ENCODE measurements at places on chromosomes 2 and 18. TPM values are rescaled to one million over a fixed set of nuclear protein-coding genes. Genes with fewer than 3 reads are reported as not detected.

DNA sequence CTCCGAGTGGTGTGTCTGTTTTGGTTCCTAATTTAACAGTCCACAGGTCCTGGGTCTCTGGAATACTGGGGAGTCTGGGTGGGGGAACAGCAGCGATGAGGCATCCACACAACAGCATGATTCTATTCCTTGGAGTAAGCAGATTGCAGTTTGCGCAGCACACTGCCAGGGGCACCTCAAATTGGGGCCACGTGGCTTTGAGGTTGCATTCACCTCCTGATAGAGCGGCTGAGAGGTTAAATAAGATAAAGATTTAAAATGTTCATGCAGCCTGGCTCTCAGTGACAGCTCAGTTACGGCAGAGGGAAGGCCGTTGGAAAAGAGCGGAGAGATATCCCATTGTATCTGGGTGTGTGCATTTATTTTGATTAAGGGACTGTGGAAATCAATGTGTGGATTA lies 202.3 kb downstream of the ASB1 start:
- H3K27ac ChIP-seq: no peak overlapping the region
- no peak for DNase-seq
- H3K4me3 ChIP-seq: no peak overlapping the region
- no peaks in the 10 kb centered on the region for H3K4me1 ChIP-seq
- H3K36me3 ChIP-seq: no peaks in the 10 kb centered on the region
- peaks cover 20% of the 10 kb centered on the region for H3K27me3 ChIP-seq

GRCh38 chr18:55141318-55141717 lies 182.1 kb upstream of the CCDC68 start:
- H3K27ac ChIP-seq: no peak overlapping the region
- DNase-seq: no peak
- H3K27me3 ChIP-seq: peaks cover 1% of the 10 kb centered on the region
- H3K36me3 ChIP-seq: no peaks in the 10 kb centered on the region
- H3K4me1 ChIP-seq: no peaks in the 10 kb centered on the region
- H3K4me3 ChIP-seq: no peak overlapping the region

SPR gene
- total RNA-seq: 11.4 TPM

- no peaks in the 10 kb centered on the region for H3K27me3 ChIP-seq
- H3K4me1 ChIP-seq: peaks cover 21% of the 10 kb centered on the region
- H3K27ac ChIP-seq: no peak overlapping the region
- no peak overlapping the region for H3K4me3 ChIP-seq
Observed at GRCh38 chr2:221774136-221774535, 202.0 kb upstream of the EPHA4 start.

DNA sequence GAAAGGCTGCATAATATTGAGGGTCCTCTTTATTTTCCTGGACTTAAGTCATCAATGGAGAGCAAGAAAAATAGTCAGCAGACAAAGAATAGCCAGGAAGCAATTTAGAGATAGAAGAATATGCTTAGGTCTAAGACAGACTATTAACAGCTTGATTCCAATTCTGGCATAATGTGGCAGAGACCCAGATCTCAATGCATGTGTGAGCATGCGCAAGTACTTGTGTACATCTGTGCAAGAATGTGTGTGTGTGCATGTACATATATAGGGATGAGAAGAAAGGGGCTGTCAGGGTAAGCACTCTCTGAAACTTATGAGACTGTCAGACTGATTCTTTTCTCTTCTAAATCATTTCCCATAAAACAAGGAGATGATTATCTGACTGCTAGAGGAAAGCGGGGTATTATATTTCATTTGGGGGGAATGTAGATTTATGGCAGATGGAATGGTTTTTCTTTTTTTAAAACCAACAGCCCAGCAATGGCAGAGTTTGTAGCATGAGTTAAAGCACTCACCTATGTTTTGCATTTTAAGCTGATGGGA lies 381.3 kb upstream of the SPRED2 start:
- peak overlapping the region; percentile 47 for H3K27ac ChIP-seq
- H3K36me3 ChIP-seq: no peaks in the 10 kb centered on the region
- peaks cover 26% of the 10 kb centered on the region for H3K4me1 ChIP-seq
- H3K4me3 ChIP-seq: no peak overlapping the region

GRCh38 chr2:10495311-10495987 lies 47.3 kb upstream of the ODC1 start:
- no peaks in the 10 kb centered on the region for H3K4me1 ChIP-seq
- peaks cover 21% of the 10 kb centered on the region for H3K27me3 ChIP-seq
- DNase-seq: no peak
- peaks cover 6% of the 10 kb centered on the region for H3K36me3 ChIP-seq
- H3K4me3 ChIP-seq: no peak overlapping the region

DNA sequence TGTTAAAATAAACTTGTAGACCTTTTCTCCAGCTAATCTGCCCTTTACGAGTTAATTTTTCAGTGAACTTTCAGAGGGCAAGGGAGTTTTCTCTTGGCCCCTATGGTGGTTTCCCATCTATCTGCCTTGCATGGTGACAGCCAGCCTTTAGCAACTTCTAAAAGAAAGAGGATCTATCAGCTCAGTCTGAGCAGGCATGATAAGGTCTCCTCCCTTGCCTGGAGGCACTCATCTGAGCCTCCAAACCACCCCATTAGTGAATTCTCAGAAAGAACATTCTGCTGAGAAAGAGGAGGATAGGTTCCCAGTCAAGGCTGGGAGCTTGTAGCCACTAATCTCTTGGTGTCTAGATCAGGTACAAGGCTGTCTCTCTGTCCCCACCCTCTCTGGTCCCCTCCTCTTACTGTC lies 10.7 kb upstream of the GYPC start:
- no peak for DNase-seq
- no peak overlapping the region for H3K4me3 ChIP-seq
- no peak overlapping the region for H3K27ac ChIP-seq
- H3K36me3 ChIP-seq: no peaks in the 10 kb centered on the region
- H3K27me3 ChIP-seq: peaks cover 11% of the 10 kb centered on the region

- H3K4me3 ChIP-seq: no peak overlapping the region
- H3K27ac ChIP-seq: no peak overlapping the region
- H3K4me1 ChIP-seq: peaks cover 6% of the 10 kb centered on the region
- no peak for DNase-seq
- no peaks in the 10 kb centered on the region for H3K27me3 ChIP-seq
Observed at GRCh38 chr2:213172641-213173040, 21.2 kb upstream of the IKZF2 start.

DNA sequence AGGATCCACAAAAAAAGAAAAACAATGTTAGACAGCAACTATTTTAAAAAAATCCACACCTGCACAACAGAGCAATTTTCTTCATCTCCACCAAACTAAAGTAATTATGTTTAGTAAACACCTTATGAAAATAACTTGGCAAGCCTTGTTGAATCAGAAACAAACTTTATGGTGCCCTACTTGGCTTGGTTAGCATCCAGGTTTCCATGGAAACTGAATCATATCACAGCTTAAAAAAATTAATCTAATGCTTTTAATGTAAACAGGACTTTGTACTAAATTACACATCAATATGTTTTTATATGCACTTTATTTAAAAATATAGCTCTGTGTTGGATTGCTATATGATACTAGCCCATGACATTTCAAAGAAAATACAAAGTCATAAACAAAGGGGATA lies 1882.4 kb downstream of the SUCLG1 start:
- H3K27ac ChIP-seq: no peak overlapping the region
- H3K4me3 ChIP-seq: no peak overlapping the region
- peaks cover 3% of the 10 kb centered on the region for H3K4me1 ChIP-seq

DNA sequence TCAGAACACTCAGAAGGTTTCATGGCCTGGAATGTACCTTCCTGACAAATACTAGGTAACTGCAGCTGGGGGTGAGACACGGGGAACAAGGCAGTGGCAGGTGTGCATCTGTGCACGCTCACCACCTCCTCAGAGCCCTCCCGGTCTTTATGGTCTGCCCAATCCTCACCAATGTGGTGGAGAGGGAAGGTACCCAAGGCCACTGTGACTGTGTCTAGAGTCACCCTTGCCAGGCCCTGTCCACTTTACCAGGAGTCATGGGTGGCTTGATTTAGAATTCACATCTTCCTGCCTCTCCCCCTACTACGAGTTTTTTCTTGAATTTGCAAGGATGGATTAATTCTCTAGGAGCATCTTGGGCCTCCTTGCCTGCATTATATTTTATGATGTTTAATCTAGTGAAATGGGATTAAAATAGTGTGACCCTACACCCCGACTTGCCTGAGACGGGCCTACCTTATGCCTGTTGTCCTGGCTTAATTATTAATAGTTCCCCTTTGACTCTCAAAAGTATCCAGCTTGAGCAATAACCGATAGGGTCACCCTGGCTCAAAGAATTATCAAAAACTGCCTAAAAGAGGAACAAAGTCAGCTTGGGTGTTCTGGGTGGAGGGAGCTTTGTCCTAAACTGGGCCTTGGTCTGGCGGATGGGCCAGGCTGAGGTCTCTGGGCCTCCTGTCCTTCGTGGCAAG lies 56.5 kb downstream of the ACAA2 start:
- no peak for DNase-seq
- no peak overlapping the region for H3K4me3 ChIP-seq
- peaks cover 6% of the 10 kb centered on the region for H3K27me3 ChIP-seq
- H3K4me1 ChIP-seq: no peaks in the 10 kb centered on the region
- no peaks in the 10 kb centered on the region for H3K36me3 ChIP-seq

GRCh38 chr18:49139766-49140165 lies 189.0 kb upstream of the SMAD7 start:
- peak overlapping the region; percentile 61 for H3K27ac ChIP-seq
- no peak overlapping the region for H3K4me3 ChIP-seq
- no peaks in the 10 kb centered on the region for H3K27me3 ChIP-seq
- H3K4me1 ChIP-seq: peaks cover 10% of the 10 kb centered on the region
- peaks cover 1% of the 10 kb centered on the region for H3K36me3 ChIP-seq

ITGA4 gene
- total RNA-seq: 1.8 TPM

AGXT gene
- total RNA-seq: not detected

DNA sequence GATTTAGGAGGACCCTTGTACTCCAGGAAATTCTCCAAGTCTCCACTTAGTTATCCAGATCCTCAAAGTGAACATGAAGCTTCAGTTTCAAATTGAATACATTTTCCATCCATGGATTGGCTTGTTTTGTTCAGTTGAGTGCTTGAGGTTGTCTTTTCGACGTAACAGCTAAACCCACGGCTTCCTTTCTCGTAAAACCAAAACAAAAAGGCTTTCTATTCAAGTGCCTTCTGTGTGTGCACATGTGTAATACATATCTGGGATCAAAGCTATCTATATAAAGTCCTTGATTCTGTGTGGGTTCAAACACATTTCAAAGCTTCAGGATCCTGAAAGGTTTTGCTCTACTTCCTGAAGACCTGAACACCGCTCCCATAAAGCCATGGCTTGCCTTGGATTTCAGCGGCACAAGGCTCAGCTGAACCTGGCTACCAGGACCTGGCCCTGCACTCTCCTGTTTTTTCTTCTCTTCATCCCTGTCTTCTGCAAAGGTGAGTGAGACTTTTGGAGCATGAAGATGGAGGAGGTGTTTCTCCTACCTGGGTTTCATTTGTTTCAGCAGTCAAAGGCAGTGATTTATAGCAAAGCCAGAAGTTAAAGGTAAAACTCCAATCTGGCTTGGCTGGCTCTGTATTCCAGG lies at the start of gene CTLA4:
CTLA4 (plus strand) TSS at position 211 of the 640 bp plus-strand sequence; CDS start at position 383, 172 bp downstream.
- no peak for DNase-seq
- no peaks in the 10 kb centered on the region for H3K36me3 ChIP-seq
- no peaks in the 10 kb centered on the region for H3K4me1 ChIP-seq
- no peak within 1 kb of the TSS for H3K4me3 ChIP-seq
- H3K27me3 ChIP-seq: peaks cover 34% of the 10 kb centered on the region

GRCh38 chr18:28175930-28176697 lies 816 bp downstream of the CDH2 start:
- H3K4me3 ChIP-seq: peak overlapping the region; percentile 88
- H3K27me3 ChIP-seq: peaks cover 32% of the 10 kb centered on the region
- H3K4me1 ChIP-seq: peaks cover 27% of the 10 kb centered on the region
- peak overlapping the region; percentile 92 for H3K27ac ChIP-seq

DNA sequence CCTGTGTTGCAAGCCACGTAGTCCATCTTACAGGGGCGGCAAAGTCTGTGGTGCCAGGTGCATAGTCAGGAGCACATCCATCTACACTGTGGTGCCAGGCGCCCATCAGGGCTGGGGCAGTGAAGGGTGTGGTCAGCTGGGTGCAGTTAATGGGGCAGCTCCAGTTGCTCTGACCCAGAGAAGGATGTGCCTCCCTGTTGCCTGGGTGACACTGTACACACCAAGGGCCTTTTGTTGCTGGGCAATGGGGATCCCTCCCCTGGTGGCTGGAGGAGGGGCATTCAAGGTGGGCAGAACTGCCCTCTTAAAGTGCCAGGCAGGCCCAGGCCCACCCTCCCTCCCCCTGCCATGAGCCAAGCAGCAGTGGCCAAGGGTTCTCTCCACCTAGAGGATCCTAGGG lies 28.3 kb upstream of the IMP4 start:
- no peak overlapping the region for H3K4me3 ChIP-seq
- H3K4me1 ChIP-seq: no peaks in the 10 kb centered on the region
- H3K27me3 ChIP-seq: peaks cover 9% of the 10 kb centered on the region
- no peak for DNase-seq

DNA sequence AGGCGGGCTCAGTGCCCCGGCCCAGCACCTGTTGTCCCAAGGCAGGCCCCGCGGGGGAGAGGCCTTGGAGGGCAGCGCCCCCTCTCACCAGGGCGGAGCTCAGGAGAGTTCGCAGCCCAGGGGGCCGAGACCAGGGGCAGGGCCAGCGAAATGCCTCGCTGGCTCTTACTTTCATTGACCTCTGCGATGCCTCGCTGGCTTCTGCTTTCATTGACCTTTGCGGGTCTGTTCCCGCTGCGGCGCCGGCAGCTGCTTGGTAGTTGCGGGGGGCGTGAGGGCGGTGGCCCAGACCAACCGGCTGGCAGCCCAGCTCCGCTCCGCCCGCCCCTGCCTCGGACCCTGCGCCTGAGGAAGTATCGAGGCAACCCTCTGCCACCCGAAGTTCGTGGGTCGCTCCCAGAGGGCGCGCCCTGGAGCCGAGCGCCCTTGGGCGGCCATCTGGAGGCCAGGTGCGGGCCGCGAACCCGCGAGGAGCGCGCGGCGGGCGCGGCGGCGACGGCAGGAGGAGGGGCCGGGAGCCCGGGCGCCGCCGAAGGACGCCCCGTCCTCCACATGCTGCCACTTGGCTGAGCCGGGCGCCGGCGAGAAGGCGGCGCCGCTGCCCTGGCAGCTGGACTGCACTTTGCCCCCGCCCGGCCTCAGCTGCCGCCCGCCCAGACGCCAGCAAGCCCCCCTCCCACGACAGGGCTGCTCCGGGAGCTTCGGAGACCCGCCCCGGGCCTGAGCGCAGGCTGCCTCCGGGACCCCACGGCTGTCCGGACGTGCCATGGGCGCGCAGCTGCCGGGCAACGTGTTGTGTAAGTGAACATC lies 118.0 kb upstream of the MSTN start:
- no peak overlapping the region for H3K27ac ChIP-seq
- H3K4me3 ChIP-seq: peak overlapping the region; percentile 69
- peak; percentile 48 for DNase-seq
- H3K4me1 ChIP-seq: peaks cover 21% of the 10 kb centered on the region
- H3K27me3 ChIP-seq: peaks cover 10% of the 10 kb centered on the region

- peaks cover 71% of the 10 kb centered on the region for H3K4me1 ChIP-seq
- peak overlapping the region; percentile 87 for H3K27ac ChIP-seq
- no peak for DNase-seq
- H3K36me3 ChIP-seq: no peaks in the 10 kb centered on the region
Observed at GRCh38 chr18:22563164-22563583, 145.5 kb upstream of the CTAGE1 start.

DNA sequence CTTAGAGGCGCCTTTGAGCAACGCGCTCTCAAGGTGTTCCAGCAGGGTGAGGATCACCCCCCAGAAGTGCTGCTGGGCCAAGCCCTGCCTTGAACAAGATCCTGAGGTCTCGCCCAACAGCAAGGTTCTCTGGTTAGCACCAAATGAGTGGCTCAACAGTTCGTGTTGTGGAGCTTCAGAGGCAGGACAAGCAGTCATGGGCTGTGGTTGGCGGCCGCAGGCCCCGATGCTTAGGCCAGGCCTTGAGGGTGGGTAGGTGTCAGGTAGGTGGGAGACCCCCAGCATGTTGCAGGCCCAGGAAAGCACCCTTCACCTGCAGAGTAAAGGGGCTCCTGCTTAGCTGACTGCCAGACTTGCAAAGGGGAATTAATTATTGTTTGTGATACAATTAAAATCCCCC lies 70.2 kb upstream of the FOSL2 start:
- no peaks in the 10 kb centered on the region for H3K36me3 ChIP-seq
- no peaks in the 10 kb centered on the region for H3K27me3 ChIP-seq
- H3K4me3 ChIP-seq: no peak overlapping the region

Measured in mesothelial cell of epicardium (in vitro differentiated cells).